ENCODE measurements at places on chromosomes 7 and 10. TPM values are rescaled to one million over a fixed set of nuclear protein-coding genes. Genes with fewer than 3 reads are reported as not detected.

MEOX2 gene
- 16.9 TPM for total RNA-seq

GRCh38 chr7:19030281-19030680, 87.2 kb downstream of the TWIST1 start:
- DNase-seq = no peak

DNA sequence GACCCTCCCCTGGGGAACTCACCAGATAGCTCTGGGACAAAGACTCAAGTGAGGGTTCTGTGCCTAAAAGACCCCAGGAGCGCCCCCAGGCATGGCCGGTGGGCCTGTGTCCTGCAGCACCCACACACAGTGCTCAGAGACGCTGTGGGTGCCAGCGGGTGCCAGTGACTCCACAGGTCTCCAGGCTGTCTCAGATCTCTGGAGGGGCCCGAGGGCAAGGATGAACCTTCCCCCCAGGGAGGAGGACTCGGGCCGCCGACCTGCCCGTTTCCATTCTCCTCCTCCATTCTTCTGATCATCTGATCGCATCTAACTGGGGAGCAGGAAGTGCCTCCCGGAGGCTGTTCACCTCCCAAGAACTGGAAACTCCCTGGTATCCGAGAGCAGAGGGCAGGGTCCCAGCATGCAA, 980 bp downstream of the ADAM8 start:
- DNase-seq = no peak

GRCh38 chr10:94641480-94641879, 42.0 kb upstream of the CYP2C18 start:
- DNase-seq = no peak

GRCh38 chr10:6068006-6068405, 5.8 kb upstream of the IL2RA start:
- DNase-seq = no peak

- DNase-seq = no peak
These were observed 476.2 kb downstream of the DNAJB6 start for GRCh38 chr7:157813053-157813452.

GRCh38 chr10:80770239-80770638, 232.5 kb downstream of the SH2D4B start:
- DNase-seq = no peak

DNA sequence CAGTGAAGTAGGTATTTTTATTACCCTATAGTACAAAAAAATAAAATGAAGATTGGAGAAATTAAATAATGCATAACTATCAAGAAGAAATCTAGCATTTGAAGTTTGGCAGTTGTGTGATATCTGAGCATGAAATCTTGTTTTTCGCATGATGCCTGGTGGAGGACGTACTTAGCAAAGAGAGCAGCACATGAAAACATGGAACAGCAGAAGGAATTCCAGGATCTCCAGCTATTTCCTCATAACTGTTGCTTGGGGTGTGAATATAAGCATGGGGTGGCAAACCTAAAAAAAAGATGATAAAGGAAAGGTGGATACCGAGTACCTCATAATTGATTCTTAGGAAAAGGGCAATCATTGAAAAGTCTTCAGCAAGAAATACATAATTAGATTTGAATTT, 174.3 kb upstream of the FAM3C start:
- DNase-seq = no peak

- DNase-seq = no peak
These were observed 6.5 kb upstream of the AP5Z1 start for GRCh38 chr7:4768597-4769569.

GRCh38 chr10:89206402-89207180, 526 bp downstream of the CH25H start:
- DNase-seq = peak; percentile 34

GPC2 gene
- total RNA-seq = 9.3 TPM

GRCh38 chr10:77593771-77594470, 43.7 kb downstream of the KCNMA1 start:
- DNase-seq = no peak

ATG9B gene
- total RNA-seq = 0.55 TPM

DNA sequence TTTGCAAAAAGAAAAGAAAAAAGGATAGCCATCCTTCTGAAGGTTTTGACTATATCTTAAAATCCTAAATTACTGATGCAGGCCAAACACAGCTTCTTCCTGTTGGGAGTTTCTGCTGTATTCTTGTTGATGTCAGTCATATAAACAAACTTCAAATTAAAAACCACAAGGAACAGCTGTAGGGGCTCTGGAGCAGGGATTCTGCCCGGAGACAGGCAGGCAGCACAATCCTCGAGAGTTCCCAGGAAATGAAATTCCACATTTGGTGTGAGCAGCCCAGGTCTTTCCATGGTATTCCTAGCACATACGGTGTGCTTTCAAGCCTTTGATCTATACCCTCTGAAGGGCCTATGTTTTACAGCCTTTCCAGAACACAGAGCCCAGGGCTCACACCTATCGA, 43.2 kb downstream of the INSYN2A start:
- DNase-seq = no peak

POLR2J3 gene
- 26.0 TPM for total RNA-seq

GRCh38 chr7:122145937-122146645, 2.0 kb upstream of the AASS start:
- DNase-seq = no peak

GRCh38 chr7:28395831-28396230, 16.5 kb upstream of the CREB5 start:
- DNase-seq = no peak

- no peak for DNase-seq
These were observed 5.8 kb downstream of the DYNC2I1 start for GRCh38 chr7:158861936-158862704.

GRCh38 chr10:30233186-30233959, 115.7 kb downstream of the MTPAP start:
- DNase-seq = no peak

AKR1C3 gene
- total RNA-seq = 23.4 TPM

DNA sequence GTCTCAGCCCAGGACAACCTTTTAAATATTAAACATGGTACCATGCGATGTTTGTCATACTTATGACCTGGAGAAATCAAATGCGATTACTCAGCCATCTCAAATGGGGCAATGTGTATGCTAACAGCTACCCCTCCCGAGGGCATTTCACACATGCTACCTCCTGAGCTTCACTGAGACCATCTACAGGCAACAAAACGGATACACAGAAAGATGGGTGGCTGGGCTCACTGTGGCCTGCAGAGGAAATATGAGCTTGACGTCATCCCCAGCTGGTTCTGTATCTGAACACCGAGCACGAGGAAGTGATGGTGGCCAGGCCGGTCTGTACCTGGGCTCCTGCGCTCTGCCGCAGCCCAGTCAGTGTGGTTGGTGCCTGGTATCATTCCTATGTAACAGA, 374.3 kb downstream of the RPS24 start:
- no peak for DNase-seq

- no peak for DNase-seq
These were observed 8.3 kb downstream of the TSPAN14 start for GRCh38 chr10:80462299-80462980.

CCDC146 gene
- total RNA-seq = 26.2 TPM

CRYGN gene
- total RNA-seq = 0.73 TPM

RELN gene
- total RNA-seq = 47.4 TPM

ANKRD30A gene
- not detected for total RNA-seq

- DNase-seq = no peak
These were observed 135.2 kb upstream of the ADO start for GRCh38 chr10:62669341-62669740.

All from uterus (tissue), 4 donors.